ENCODE measurements at places on chromosomes 4 and X.

DNA sequence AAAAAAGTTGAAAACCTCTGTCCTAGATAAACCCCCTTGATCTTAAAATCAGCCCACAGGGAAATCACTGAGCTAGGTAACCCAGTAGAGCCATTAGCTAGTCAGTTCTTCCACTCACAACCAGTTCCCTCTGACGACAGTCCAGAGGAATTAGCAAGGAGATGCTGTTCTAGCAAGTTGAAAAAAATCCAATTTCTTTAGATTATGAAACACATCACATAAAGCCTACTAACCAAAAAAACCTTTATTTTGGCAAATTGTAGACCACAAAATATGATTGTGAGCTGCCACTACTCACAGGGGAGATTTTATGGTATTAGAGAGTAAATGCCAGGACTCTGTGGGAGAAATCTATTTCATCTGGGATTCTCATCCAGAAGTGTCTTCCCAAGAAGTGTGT lies 22.6 kb downstream of the ADAMTS3 start:
- DNase-seq, result no peak

DNA sequence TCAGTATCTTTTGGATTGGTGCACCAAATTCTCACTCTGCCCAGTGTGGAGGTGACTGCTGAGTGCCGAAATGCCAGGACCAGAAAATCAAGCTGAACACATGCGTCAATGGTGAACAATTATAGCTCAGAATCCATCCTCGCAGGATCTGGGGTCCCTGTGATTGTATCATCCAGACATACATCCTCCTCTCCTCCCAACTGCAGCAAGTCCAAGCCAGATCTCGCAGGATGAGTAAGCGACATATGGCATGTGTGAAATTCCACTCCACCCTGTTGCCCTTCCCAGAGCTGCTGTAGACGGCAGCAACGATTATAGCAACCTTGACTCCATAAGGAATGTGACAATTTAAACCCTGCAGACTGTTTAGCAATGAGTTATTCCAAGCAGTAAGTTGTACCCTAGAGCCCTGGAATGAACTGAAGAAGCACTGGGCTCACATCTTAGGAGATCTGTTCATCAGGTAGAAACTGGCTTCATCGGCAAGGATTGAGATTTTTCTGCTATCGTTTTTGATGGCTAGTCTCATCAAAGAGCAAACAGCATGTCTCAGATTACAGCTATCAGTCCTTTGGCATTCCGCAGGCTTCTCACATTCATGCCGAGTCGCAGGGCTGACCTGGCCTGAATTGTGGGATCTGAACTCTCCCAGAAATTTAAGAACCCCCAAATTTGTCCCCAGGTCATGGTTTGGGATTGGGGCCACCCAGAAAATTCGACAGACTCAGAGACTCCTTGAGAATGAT lies 35.5 kb upstream of the SORBS2 start:
- DNase-seq, result no peak

DNA sequence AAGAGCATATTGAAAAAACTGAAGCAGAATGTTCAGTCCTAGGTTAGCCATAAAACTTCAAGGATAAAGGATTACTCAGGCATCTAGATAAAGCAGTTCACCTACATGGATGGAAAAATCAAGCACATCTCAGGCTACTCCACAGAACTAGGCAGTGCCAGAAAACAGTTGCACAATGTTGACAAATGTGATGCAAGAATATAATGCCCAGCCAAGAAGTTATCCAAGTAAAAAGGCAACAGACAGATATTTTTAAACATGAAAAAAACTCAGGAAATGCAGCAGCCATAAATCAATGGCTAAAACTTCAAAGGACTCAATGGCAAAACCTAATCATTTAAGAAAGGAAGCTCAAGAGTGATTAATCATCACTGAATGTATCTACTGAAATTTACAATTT lies 456.0 kb upstream of the FAM241A start:
- DNase-seq, result no peak

DNA sequence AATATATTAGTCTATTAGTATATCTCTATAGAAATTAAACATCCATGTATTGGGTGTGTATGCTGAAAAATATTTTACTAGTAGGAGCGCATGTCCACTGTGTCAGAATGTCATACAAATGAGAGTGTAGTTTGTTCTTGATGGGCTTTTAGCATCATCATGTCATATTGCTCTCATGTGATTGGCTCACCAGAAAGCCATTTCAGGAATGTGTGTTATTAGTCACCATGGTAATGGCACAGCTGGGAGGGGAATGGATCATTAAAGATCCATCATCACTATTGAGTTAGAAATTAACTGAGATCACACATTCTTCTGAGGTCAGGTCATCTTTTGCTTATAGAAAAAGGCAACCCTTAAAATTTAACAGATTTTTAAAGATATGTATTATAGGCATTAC lies 77.3 kb downstream of the PHEX start:
- DNase-seq, result peak; percentile 5

GRCh38 chrX:5431823-5432222 lies 796.8 kb downstream of the NLGN4X start:
- DNase-seq, result no peak

DNA sequence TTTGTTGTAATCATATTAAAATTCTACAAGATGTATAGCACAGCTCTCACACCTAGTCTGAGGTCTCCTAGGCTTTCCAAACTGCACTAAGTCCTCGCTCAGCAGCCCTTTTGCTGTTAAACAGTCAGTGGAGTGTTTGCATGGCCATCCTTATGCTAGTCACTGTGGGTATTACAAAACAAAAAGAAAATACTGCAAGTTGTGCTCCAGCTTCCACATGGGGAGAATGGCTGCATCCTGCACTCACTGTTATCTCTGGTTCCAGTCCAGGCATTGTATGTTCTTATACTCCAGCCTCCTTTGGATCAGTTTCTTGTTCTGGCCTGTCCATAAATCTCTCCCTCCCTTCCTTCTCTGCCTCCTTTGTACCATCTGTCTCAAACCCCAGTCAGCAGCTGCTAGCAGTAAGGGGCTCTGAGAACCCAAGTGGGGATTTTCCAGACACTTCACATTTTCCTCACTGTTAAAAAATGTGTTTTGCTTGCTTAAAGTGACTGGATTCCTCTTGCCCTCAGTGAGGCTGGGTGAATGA lies 38.5 kb upstream of the BMP15 start:
- DNase-seq, result no peak

DNA sequence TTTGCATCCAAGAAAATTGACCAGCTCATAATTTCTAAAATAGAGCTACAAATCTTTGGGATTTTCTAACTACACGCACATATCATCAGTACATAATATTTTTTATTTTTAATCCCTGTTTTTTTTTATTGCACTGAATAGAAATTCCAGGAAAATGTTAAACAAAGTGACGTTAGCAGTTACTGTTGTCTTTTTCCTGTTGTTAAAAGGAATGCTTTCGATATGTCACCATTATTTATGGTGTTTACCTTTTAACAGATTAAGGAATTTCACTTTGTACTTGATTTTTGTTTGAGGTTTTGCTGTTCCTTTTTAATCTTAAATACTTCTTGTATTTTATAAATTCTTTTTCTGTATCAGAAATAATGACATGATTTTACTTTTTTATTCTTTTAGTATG lies 89.7 kb downstream of the TMEM144 start:
- no peak for DNase-seq

DNA sequence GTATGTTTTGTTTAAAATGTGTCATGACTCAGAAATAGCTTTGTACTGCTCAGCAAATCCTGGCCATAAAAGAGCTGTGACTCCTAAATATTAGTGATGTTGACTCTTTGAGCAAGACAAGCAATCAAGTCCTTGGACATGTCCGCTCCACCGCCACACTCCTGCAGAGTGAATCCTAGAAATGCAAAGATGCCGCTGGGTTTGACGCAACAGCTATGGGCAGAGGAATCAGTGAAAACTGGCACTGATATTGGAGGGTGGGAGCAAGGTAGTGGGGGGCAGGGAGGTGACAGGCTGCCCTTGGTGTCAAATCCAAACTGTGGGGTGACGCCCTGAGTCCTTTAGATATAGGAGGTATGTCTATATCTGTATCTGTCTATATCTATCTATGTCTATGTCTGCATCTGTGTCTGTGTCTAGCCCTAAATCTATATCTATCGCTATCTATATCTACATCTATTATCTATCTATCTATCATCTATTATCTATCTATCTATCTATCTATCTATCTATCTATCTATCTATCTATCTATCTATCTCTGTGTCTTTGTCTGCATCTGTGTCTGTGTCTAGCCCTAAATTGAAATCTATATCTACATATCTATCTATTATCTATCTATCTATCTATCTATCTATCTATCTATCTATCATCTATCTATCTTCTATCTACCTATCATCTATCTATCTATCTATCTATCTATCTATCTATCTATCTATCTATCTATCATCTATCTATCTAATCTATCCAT lies 129.7 kb downstream of the CPE start:
- no peak for DNase-seq

DNA sequence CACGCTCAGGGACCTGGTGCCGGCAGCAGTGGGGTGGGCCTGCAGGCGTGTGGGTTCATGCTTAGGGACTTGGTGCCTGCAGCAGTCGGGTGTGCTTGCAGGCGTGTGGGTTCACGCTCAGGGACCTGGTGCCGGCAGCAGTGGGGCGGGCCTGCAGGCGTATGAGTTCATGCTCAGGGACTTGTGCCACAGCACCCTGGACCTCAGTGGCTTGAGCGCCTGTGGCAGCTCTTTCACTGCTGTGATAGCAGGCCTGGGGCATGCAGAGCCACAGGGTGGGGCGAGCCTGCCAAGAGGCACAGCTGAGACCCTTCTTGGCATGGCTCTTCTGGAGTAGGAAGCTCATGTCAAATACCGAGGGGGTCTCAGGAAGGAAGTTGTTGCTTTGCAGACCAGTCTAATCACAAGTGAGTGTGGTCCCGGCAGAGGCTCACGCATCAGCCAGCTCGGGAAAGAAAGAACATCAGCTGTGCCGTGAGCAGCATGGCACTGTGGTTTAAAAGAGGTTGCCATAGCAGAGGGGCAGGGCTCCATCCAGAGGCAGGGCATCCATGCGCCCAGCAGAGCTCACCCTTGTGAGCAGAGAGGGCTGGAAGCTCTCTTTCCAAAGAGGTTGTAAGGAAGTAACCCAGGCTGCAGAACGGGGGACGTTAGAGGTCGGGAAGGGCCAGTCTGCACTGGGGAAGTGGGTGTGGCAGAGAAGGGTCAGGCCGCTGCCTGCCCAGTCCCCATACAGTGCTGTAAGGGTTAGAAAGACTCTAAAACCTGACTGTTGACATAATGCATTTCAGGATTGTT lies 21.1 kb downstream of the PIGG start:
- no peak for DNase-seq

DNA sequence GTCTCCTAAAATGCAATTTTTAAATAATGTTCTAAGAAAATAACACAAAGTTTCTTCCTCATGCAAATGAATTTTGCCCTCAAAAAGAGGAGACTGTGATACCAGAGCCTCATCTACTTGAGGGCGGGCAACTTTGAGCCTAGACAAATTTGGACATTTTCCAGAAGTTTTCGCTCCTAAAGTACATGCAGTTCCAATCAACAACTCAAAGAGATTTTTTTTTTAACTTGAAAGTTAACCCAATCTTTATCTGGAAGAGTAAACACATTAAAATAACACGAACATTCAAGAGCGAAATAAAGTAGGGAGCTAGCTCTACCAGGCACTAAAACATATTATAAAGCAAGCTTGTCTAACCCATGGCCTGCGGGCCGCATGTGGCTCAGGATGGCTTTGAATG lies 29.4 kb upstream of the FBXW7 start:
- no peak for DNase-seq

- DNase-seq, result peak; percentile 68
Observed at GRCh38 chrX:2371026-2371711, 129.6 kb downstream of the DHRSX start.

- DNase-seq, result no peak
Observed at GRCh38 chr4:182575225-182575624, 332.0 kb downstream of the TENM3 start.

- DNase-seq, result peak; percentile 23
Observed at GRCh38 chr4:115154826-115155225, 41.4 kb upstream of the NDST4 start.

- DNase-seq, result no peak
Observed at GRCh38 chr4:38306482-38307071, 346.4 kb downstream of the PTTG2 start.

GRCh38 chrX:3757510-3758025 lies 44.1 kb upstream of the PRKX start:
- no peak for DNase-seq

- no peak for DNase-seq
Observed at GRCh38 chr4:48134081-48134480, at the start of gene TXK. TSS of gene TXK (minus strand) at chr4:48134250. CDS start at chr4:48134170, 80 bp downstream.

Measured in iPS DF 19.7 (cell line).